T-helper 9 cell (primary cell): ENCODE measurements at places on chromosomes 2 and 18.

DNA sequence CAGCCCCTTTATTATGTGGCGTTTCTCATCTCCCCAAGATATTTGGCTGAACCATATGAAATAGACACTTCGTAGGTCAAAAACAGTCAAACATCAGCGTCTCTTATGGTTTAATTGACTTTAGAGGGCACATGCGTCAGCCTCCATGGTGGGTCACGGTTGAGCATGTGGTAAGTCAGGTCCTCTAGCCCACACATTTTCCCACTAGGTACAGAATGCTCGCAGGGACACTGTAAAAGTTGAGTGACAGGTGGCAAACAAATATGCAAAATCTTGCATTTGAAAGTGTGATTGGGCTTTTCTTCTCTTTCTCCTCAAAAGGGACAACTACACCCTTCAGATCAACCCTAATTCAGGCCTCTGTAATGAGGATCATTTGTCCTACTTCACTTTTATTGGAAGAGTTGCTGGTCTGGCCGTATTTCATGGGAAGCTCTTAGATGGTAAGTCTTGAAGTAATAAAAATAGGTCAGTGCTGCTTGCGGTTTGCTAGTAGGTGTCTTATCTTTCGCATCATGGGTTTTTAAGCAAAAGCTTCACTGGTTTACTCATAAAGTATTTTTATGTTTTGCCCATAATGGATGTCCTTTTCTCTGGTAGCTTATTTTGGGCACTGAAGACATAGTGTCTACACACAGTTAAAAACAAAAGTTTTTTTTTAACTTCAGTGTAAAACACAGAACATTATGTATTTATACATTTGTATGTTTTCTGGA, 261.3 kb downstream of the ALPK2 start:
- no peak for DNase-seq

DNA sequence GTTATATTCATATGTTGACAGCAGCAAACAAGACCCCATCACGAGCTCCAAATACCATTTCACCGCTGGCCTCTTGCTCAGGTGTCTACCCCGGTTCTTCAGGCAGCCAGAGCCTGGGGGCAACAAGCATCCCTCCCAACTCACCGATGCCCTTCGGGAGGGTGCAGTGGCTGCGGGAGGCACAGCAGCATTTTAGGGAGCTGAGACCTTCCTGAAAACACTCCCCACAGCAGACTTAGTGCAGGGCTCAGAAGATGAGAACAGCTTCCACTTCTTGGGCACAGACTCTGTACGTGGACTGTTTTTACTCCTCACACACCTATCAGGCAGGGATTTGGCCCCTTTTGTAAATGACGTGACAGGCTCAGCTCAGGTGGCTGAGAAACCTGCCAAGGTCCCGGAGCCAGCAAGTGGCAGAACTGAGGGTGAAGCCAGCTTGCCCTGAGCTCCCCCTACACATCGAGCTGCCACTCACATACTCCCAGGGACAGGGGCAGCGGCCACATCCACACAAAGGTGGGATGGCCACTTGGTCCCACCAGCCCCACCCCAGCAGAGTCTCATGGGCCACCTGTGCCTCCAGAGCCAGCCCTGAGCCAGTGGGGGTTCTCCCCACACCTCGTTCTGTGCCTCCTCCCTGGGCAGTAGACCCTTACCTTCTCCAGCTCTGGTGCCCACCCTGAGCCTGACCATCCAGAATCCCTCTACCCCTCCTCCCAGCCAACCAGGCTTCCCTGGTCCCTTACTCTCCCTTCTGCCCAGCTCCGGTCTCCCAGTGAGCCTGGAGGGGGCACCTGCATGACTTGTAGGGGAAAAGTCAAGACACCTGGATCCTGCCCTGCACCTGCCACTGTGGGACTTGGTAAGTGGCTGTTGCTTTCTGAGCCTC, 28.5 kb downstream of the CYP27C1 start:
- DNase-seq, result no peak

DNA sequence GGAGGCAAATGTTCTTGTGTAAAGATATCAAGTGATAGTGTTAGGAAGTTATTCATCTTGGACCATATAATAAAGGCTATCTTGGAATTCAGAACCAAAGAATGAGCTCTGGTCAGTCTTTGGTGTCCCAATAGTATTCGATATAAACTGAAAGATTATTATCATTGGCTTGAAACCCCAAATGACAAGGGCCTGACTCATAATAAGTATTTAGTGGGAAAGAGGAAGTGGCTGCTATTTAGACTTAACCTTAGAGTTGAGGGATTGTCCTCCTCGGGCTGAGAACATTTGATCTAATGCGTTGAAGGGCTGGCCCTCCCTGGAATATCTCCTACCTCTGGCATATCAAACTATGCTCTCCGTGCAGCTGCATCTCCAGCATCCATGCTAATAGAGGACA, 67.5 kb downstream of the CDH20 start:
- no peak for DNase-seq

- no peak for DNase-seq
These were observed 334.5 kb upstream of the SPHKAP start for GRCh38 chr2:228516019-228516418.

DNA sequence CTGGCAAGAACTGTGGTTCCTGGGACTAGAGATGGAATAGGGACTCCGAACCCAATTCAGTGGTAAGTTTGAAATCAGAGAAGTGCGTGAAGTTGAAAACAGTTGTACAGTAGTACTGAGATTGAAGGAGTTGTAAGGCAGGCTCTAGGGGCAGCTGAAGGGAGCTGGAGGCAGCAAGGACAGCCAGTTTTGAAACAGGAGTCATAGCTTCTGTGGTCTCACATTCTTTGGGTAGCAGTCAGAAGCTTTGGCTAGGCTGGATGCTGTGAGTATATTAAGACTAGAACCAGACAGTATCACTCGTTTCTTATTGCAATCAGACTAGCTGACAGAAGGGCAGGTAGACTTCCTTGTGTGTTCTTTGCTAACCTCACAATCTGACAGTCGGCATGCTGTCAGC, 64.5 kb upstream of the ADAM23 start:
- no peak for DNase-seq

DNA sequence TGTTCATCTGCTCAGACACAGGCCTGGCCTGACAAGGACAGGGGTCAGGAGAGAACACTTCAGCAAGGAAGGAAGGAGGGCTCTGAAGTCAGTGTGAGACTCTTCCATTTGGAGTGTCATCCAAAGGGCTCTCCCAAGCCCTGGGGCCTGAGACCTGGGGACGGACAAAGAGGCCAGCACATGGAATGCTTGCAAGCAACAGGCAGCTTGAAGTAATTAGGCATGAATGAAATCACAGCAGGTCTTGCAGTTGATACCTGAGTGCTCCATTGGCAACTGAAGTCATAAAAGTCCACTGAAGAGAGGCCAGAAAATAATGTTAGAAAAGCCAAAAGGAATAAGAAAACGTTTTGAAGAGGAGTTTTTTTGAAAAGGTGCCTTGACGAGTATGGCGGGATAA, 231.7 kb downstream of the VAPA start:
- no peak for DNase-seq

DNA sequence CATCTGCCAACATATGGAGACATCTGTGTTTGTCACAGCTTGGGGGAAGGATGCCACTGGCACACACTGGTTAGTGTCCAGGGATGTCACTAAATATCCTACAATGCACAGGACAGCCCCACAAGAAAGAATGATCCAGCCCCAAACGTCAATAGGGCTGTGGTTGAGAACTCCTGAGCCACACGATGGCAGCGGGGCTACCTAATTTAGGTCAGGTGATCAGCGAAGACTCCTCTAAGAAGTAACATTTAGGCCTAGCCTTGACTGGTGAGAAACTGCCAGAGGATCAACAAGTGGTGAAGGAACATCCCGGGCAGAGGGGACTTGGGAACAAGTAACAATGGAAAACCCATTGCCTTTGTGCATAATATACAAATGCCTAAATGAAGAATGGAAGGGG, 5.0 kb upstream of the TGIF1 start:
- no peak for DNase-seq

- no peak for DNase-seq
These were observed 154.4 kb downstream of the NCKAP5 start for GRCh38 chr2:133413863-133414262.
